Left ventricle myocardium inferior (tissue), 1 donor: ENCODE measurements at places on chromosomes 12 and 14. TPM values are rescaled to one million over a fixed set of nuclear protein-coding genes. Genes with fewer than 3 reads are reported as not detected.

Gene GNB3
- total RNA-seq = 7.5 TPM

Gene CATSPERB
- 0.99 TPM for total RNA-seq

Gene TTC7B
- total RNA-seq = 55.5 TPM

Gene CTSG
- 0.80 TPM for total RNA-seq

Gene AP4S1
- 8.1 TPM for total RNA-seq

Gene IFNG
- not detected for total RNA-seq

GRCh38 chr12:2411011-2411410, 358.2 kb downstream of the CACNA1C start:
- DNase-seq = no peak

- DNase-seq = no peak
Measured at GRCh38 chr12:32265951-32266350, 133.4 kb upstream of the FGD4 start.

GRCh38 chr14:71554323-71554722, 377.9 kb upstream of the RGS6 start:
- DNase-seq = no peak

- DNase-seq = no peak
Measured at GRCh38 chr14:51993285-51993920, 4.1 kb downstream of the RTRAF start.

DNA sequence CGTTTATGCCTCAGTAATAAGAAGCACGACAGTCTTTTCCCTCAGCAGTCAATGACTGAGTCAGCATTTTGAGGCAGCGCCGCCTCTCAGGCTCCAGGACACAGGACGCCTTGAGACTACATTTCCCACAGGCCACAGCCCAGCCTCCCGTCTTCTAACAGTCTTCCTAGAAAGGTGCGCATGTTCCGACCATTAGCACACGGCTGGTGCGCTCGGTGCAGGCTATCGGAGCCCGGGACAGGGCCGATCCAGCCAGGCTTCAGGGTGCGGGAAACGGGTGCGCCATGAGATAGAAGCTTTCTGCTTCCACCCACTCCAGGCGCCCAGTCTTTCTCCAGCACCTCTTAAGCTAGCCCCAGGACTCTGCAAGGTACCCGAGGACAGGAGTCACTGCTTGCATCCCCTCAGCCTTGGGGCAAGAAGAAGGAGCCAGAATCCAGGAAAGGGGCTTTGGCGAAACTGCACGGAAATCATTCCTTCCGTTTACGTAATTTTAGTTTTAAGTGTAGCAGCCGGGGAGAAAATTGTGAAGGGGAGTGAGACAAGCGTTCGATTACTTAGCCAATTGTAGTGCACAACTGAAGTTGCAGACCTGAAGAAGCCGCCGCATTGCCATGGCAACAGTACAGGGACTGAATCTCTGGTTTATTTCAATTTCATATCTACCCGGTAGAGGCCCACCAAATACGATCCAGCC, 54.0 kb downstream of the ZNF641 start:
- peak; percentile 79 for DNase-seq

DNA sequence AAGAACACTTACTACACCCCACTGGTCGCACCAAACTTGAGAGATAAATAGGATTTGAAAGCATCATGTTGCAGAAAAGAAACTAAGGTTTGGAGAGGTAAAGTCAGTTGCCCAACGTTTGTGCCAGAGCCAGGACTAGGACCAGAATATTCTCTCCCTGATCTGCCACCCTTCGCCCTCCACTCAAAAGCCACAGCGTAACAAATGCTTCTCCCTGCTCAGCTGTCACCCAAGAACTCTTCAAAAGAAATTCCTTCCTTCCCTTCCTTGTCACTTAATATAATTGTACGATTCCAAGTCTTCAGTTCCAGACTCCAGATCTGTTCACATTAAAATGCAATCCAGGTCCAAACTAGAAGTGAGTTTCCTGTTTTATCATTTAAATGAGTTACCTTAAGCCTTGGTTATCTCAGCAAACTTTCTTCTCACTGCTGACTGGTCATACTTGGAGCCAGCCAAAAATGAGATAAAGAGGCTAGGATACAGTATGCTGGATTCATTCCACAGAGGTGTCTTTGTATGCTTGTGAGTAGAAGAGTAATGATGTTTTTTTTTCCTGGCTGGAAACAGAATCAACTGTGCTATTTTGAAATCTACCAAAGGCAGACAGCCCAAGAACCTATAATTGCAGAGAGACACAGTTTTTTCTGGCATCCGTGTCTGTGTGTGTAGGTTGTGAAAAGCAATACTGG, 12.8 kb upstream of the PPFIBP1 start:
- no peak for DNase-seq

DNA sequence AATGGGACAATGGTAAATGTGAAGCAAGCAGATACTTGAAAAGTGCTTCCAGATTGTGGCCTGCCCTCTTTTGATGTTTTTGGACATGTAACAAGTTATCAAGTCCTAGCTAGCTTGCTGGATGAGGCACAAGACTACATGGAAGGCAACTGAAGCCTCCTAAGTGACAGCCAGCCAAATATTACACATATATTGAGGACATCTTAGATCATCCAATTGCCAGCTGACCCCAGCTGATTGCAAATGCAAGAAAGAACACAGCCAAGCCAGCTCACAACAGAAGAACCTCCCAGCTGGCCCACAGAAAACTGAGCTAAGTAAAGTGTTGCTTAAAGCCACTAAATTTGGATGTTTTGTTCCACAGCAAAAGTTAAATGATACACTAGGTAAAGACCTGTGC, 156.9 kb downstream of the SRGAP1 start:
- DNase-seq = no peak

DNA sequence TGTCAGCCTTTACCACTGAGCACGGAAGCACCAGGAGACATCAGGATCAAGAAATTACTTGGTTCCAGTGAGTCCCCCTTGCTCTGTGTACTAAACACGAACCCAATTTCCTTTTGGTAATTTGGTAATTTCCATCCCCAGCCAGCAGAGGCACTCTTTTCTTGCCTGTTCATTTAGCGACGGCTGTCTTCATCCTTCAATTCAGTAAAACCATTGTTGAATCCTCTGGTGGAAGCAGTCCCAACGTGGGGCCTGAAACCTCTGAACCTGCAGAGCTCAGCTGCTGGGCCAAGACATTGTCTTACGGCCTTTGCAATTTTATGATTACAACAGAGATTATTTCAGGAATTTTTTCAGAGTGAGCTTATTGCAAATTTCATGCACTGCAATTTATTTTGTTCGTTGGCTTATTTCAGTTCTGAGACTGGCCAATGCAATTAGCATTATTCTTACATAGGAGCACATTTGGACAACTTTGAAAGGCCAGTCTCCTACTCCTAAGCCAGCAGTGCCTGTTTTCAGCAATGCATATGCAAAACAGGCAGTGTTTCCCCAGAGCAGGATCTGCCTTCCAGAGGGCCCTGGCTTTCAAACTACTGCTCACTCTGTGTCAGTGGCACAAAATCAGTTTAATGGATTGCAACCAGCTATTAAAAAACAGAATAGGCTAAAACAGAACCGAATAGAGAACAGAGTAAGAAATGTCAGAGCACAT, 372.9 kb upstream of the TMEM132C start:
- no peak for DNase-seq

GRCh38 chr12:96878704-96879103, 28.4 kb upstream of the NEDD1 start:
- no peak for DNase-seq

DNA sequence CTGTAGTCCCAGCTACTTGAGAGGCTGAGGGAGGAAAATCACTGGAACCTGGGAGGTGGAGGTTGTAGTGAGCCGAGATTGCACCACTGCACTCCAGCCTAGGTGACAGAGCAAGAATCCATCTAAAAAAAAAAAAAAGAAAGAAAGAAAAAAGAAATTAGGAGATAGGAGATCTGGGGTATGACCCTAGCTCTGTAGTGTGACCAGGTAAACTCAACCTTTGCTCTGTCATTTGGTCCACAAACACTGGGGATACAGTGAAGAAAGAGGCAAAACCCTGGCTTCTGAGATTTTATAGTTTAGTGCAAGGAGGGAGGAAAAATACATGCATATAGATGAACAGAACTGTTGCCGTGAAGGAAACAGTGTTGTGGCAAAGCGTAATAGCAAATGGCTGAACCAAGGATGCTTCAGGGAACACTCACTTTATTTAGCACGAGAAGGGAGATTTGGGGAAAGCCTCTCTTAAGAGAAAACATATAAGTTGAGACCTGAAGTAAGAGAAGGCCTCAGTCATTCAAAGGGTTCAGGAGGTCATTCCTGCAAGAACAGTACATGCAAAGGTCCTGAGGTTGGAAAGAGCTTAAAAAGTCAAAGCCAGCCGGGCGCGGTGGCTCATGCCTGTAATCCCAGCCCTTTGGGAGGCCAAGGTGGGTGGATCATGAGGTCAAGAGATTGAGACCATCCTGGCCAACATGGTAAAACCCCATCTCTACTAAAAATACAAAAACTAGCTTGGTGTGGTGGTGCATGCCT, 29.6 kb upstream of the ATXN2 start:
- no peak for DNase-seq

- DNase-seq = no peak
Measured at GRCh38 chr12:11904124-11904523, 166.6 kb upstream of the BCL2L14 start.

DNA sequence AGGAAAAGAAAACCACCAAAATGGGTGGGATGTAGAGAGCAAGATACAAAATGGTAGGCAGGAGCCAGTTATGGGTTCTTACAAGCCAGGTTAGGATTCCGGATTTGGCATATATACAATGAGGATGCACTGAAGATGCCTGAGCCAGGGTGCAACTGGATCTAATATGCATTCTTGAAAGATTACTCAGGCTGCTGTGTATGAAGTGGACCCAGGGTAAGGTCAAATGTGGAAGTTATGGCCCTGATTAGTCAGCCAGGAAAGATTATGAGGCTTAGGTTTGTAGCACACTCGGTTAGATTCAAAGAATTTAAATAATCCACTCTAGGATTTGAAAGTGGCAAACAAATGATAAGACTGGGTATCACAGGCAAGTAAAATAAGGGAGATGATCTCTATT, 1750.7 kb upstream of the FLRT2 start:
- no peak for DNase-seq

- no peak for DNase-seq
Measured at GRCh38 chr12:262817-263216, at the start of gene SLC6A13. SLC6A13 (minus strand) TSS chr12:262836; CDS start chr12:260052, 2,784 bp downstream.

- no peak for DNase-seq
Measured at GRCh38 chr12:29201296-29201695, 52.2 kb downstream of the FAR2 start.

GRCh38 chr12:124301084-124301654, 6.3 kb downstream of the RFLNA start:
- DNase-seq = no peak
